ENCODE measurements at places on chromosomes 13 and 19.

- no peak for DNase-seq
Observed at GRCh38 chr19:55036058-55036457, 2.0 kb downstream of the GP6 start.

DNA sequence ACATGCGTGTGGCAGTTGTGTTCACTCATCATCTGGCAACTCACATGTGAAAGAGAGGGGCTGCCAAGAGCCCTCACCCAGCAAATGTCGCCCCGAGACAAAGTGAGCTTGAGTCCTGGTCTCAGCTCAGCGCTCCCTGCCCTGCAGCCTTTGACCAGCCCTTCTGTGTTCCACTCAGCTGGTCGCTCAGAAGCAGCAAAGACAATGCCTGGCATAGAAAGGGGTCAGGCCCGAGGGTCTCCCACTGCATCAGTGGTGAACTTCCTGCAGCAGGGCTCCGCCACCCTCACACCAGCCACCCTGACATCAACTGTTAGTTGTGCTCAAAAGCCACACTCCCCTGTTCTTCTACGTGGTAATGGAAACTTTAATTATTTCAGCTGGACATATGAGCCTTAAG lies 68.0 kb downstream of the SLC7A1 start:
- no peak for DNase-seq

- DNase-seq, result peak; percentile 38
Observed at GRCh38 chr19:33299051-33299688, 3.2 kb downstream of the CEBPA start.

DNA sequence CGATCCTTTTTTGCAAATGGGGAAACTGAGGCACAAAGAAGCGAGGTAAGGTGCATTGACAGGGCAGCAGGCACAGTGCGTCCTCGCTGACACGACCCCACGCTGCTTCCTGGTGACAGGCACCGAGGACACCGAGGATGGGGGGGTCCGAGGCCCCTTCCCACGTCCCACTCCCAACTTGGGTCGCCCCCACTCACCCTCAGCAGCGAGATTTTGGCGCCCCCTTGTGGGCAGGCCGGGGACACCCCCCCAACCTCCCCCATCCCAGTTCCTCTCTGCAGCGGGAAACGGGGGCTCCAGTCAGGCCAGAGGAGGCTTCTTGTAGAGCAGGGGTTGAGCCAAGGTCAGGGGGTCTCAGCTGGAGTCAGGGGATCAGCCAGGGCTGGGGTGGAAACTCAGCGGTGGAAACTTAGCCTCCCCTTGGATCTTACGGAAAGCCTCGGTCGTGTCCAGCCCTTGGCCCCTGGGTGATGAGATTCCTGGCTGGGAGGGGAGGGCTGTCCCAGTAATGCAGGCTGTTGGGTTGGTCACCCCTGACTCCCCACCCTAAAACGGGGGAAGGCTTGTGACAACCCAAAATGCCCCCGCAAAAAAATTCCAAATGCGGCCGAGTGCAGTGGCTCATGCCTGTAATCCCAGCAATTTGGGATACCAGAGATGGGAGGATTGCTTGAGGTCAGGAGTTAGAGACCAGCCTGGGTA lies 8.2 kb downstream of the SMIM24 start:
- DNase-seq, result no peak

- no peak for DNase-seq
Observed at GRCh38 chr19:15421136-15421695, 2.4 kb upstream of the AKAP8L start.

GRCh38 chr19:51573331-51573730 lies 2.2 kb downstream of the ZNF175 start:
- no peak for DNase-seq

DNA sequence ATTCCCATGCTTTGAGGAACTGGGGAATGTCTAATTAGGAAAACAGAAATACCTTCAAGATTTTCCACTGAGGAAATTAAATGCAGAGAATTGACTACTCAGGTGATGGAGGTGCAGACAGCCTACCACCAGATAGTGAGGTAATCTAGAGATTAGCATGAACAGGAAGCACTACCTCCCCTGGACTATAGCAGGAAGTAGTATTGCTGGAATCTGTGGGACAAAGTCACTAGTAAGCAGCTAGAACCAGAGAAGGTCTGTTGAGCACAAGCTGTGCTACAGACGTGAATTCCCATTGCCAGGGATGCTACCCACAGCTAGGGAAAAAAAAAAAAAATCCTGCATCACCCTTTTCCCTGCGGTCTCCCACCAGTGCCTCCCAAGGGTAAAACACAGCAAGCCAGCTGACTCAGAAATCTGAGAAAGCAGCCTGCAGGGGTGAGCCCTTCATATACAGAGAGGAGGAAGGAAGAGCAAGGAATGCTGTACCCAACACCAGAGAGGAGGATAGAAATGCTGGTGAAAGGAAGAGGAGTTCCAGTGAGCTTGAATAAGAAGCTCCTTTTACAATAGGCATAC lies 10.2 kb downstream of the ENOX1 start:
- no peak for DNase-seq

Data from mesothelial cell of epicardium (in vitro differentiated cells).